ENCODE measurements at places on chromosomes 2 and 18.

DNA sequence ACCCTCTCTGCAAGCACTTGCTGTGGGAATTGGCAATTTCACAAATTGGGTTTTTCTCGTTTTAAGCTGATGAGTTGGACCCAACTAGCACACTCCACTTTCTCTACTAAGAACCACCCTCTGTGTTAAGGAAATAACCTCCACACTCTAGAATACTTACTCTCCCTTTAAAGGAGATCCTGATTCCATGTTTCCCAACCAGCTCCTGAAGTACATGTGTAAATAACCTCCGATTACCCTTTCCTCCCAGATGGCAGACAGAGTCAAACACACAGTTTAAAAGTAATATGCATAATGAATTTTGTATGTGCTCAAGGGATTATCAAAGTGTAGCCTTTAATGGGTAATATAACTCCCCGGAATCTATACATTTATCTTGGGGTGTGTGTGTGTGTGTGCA lies 171.3 kb upstream of the OSR1 start:
- DNase-seq: no peak

DNA sequence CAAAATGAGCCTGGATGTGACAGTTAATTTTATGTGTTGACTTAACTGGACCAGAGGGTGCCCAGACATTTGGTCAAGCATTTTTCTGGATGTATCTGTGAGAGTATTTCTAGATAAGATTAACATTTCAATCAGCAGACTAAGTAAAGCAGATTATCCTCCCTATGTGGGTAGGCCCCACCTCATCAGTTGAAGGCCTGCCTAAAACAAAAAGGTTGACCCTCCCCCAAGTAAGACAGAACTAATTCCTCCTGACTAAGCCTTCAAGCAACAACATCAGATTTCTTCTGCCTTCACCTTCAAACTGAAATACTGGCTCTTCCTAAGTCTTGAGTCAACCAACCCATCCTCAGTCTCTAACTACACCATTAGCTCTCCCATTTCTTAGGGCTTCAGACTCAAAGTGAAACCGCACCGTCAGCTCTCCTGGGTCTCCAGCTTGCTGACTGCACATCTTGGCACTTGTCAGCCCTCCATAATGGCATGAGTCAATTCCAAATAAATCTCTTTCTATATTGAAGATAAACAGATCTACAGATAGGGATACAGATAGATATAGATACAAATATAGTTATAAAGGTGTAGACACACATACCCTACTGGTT lies 47.9 kb downstream of the MEMO1 start:
- DNase-seq: no peak

- no peak for DNase-seq
These were observed 60.1 kb upstream of the RBBP8 start for GRCh38 chr18:22872900-22873537.

- no peak for DNase-seq
These were observed 166.9 kb downstream of the SOCS6 start for GRCh38 chr18:70455731-70456130.

DNA sequence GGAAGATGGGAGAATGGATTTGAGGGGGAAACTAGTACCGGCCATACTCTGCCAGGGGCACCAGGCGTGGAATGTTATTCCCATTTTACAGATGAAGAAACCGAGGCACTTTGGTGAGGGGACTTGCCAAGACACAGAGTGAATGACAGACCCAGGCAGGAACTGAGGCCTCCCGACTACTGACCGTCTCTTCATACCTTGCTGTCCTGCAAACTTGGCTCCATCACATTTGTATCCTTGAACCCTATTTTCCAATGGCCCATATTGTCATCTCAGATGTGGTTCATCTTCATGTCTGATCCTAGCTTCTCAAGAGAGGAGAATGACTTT lies 6.2 kb upstream of the TFCP2L1 start:
- no peak for DNase-seq

DNA sequence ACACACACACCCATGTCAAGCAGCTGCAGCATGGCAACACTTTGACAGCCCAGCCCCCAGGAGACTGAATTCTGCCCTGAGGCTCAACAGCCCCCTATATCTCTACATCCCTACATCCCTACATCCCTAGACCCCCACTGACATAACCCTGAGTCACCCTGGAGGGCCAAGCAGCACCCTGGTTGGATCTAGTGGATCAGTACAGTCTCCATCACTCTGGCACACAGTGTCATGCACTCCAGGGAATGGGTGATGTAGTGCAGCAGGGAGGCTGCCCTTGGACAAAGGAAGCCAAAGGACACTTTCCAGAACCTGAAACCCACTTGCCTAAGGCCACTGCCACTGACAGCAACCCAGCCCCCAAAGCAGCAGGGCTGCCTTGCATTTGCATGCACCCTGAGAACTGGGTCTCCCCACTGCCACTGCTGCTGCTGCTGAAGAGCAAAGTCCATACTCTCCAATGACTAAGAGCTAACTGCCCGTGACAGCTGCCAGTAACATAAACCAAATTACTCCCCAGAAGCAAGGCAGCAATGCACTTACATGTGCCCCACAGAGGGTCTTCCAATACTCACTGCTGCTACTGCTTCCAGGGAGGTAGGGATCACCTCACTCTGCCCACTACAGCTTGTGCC lies 681.6 kb upstream of the KLHL29 start:
- no peak for DNase-seq

- no peak for DNase-seq
These were observed 10.2 kb downstream of the CERS6 start for GRCh38 chr2:168466190-168466737.

DNA sequence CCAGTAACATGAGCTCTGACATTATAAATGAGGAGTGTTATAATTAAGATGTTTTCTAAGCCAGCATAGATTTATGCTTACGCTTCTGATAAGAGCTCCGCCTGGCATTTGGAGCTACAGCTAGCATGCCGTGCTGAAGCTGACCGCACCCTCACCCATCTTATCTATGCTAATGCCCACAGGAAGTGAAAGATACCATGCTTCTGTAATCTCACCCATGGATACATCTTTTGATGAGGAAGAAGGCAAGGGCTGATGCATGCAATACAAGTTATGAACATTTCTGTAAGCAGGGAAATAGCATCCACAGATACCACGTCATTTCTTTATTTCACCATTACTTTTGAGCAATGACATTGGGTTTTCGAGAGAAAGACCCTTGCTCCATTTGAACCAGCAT lies 82.3 kb downstream of the ARL4C start:
- no peak for DNase-seq

DNA sequence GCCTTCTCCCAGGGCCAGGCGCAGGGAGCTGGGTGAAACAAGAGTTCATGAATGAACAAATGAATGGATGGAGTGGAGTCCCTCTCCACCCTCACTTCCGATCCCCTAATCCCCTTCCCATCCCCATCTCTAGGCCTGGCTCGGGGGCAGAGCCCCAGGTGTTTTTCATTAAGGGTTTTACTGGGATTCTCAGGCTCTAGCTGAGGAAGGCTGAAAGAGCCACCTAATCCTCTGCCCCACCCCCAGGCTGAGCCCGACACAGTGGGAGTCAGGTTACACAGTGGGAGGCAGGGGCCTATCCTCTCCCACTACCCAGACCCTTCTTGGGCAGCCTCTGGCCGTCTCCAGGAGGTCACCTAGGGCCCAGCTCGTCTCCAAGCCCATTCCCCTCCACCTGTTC lies 36.1 kb downstream of the SDC1 start:
- no peak for DNase-seq

DNA sequence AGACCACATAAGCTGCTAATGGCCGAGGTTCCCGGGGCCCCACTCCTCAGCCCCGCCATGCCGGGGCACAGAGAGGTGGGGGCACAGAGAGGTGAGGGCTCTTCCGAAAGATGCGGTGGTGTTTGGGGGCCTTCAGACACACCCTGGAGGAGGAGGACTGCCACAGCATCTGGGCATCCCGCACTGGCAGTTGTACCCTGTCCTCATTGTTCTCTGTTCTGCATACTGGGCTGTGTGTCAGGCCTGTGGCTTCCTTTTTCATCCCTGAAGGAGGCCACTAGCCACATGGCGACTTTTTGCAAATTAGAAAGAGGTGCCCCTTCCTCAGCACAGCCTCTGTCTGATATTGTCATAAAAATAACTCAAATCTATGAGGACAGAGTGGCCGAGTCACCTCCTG lies 150.1 kb downstream of the CTIF start:
- DNase-seq: no peak

DNA sequence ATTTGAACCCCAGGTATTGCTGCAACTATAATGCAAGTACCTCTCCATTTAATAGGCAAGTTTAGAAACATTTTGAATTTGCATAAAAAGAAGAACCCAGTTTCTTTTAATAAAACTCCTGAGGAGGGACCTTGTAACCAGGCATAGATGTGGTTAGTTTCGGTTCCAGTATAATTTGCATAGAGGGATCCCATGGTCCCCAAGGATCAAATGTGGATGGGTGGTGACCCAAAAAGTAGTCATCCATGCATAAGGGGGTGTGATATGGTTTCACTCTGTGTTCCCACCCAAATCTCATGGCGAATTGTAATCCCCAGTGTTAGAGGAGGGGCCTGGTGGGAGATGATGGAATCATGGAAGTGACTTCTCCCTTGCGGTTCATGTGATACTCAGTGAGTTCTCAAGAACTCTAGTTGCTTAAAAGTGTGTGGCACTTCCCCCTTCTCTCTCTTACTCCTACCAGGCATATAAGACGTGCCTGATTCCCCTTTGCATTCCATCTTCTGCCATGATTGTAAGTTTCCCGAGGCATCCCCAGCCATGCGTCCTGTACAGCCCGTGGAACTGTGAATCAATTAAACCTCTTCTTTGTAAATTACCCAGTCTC lies 40.2 kb upstream of the SKA1 start:
- DNase-seq: no peak

GRCh38 chr2:30499681-30500080 lies 52.6 kb downstream of the LCLAT1 start:
- DNase-seq: no peak

DNA sequence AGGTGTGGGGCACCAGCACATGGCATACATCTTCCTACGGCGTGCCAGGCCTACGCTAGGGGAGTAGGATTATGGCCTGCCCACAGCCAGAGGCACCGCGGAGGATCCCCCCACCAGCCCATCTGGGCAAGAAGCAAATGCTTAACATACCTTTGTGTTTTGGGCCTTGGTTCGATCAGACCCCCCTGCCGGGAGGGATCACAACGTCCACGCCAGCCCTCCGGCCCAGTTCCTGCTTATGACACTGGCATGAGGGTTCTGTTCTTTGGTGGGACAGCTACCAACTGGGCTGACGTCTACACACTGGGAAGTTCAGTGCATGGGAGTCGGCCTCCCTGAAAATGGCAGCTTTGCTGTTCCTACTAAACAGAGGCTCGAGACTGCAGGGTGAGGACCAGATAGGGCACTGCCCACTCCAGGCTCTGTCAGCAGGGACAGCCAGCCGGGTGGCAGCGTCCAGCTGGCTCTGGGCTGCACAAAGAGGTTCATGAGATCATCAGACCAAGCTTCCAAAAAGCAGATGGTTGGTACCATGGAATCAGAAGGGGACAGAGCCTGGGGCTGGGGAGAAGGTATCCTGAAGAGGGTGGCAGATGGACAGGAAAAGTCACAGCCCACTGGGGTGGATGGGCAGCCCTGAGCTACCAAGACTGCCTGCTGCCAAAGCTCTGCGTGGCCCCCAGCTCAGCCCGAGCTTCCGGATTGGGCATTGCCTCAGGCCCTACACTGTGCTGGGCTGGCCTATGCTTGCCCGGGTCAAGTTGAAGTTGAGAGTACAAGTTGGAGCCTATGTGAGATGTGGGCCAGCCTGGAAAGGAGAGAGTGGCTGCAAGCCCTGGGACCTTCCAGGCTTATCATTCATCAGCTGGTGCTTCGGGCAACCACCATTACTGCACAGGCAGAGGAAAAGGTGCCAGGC lies 61.7 kb upstream of the TEX51 start:
- DNase-seq: no peak

GRCh38 chr18:33841221-33841967 lies 263.4 kb downstream of the ASXL3 start:
- no peak for DNase-seq

DNA sequence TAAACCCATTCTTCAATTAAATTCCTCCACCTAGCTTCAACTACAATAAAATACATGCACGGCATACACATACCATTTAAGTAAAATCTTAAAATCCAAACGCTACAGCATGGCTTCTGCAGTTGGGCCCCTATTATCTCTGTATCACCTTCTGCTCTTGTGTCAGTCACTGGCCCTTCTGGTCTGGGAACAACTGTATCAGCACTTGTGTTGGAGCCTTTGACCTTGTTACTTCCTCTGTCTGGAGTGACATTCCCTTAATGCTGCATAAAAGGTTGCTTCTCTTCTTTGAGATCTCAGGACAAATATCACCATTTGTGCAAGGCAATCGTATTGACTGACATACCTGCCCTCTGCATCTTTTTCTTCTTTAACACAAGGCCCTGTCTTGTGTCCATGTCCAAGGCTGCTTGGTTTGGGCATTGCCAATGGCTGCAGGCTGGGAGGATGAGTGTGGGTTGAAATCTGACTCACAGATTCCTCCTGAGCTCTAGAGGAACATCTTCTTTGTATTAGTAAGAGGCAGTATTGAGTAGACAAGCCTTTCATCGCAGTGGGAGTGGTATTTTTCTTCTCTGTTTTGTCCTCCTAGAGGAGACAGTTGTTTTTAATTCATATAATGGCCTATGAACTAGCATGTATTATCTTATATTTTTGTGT lies 267.8 kb upstream of the TRIB2 start:
- DNase-seq: no peak

DNA sequence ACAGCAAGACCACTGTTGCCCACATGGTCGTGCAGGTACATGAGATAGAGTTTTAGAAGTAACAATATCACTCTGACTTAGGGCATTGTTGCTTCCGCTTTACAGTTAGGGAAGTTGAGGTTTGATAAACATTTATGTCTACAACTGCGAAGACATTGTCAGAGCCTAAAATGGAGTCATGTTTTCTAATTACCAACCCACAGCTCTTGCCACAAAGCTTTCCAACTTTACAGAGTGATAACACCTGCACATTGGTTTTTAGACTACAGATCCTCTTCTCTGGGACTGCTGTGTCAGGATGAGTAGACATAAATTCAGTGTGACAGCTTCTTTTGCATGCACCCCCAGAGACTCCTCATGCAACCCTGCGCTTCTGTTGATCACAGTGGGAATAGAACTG lies 119.0 kb downstream of the FEZ2 start:
- DNase-seq: no peak

GRCh38 chr2:61770746-61771145 lies 83.1 kb downstream of the FAM161A start:
- DNase-seq: no peak

DNA sequence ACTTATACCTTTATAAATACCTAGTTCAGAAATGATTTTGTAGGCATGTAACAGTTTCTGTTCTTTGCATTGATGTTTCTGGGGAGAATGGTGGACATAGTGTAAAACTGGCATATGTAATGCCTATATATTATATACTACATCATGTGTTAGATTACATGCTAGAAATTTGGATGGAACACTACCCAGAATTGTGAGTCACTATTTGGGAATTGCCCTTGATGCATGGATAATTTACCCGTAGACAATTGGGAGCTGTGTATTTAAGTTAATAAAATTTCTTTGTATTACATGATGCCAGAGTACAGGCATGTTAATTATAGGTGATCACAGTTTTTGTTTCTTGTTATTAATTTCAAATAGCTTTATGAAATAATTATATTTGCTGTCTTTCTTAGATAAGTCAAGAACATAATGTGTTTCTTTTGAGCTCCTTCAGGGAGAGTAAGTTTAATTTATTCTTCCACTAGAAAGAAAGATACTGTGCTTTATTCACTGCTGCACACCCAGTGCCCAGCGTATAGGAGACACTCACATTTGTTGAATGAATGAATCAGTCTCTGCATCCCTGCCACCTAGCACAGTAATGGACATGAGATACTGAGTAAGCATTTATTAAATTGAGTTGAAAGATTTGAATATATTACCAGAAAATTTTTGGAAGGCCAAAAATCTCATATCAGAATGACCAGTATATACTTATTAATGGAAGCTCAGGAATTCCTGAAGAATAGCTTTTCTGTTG lies 16.9 kb downstream of the ACSL3 start:
- no peak for DNase-seq

All from hepatic stellate cell (primary cell).